IPS DF 19.7 (cell line): ENCODE measurements at places on chromosomes 11 and 22.

- no peak for DNase-seq
Measured at GRCh38 chr11:102552020-102552419, 21.5 kb upstream of the MMP7 start.

DNA sequence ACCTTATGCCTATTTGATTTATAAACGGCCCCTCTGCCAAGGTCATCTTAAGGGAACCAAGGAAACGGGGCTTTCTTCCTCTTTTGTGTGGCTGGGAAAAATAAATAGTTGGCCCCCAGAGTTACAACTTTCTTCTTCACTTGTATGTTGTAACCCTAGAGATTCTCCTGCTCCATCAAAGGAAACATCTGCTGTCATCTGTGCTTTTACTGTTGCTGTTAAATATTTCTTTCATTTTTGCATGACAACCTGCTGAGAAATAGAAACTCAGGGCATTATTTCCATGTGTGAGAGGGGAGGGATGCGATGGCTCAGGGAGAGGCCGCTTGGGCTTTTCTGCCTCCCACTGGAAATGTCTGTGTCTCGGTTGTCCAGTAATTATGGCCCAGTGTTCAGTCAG, 21.8 kb upstream of the CDC42EP2 start:
- DNase-seq, result no peak

DNA sequence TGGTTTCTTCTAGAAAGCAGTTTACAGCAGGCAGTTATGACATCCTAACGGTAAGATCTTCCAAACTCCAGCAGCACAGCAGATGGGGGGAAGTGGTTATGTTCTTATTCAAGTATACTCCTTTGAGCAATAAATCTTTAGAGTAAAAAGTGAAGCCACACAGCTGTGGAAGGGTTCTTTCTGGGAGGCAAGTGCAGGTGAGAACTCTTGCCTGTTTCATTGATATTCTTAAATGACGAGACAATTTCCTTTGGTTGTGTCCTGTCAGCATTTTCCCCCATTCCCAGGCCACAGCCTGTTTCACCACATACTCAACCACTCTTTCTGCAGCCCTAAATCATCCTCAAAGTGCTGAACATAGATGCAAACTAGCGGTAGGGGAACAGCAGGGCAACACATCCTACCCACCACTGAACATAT, 207.3 kb upstream of the MTNR1B start:
- no peak for DNase-seq

GRCh38 chr11:86987679-86988078, 32.5 kb upstream of the FZD4 start:
- no peak for DNase-seq

GRCh38 chr11:46247090-46247489, 30.4 kb upstream of the CREB3L1 start:
- DNase-seq, result no peak

GRCh38 chr11:117806846-117807245, 9.8 kb upstream of the DSCAML1 start:
- DNase-seq, result no peak

DNA sequence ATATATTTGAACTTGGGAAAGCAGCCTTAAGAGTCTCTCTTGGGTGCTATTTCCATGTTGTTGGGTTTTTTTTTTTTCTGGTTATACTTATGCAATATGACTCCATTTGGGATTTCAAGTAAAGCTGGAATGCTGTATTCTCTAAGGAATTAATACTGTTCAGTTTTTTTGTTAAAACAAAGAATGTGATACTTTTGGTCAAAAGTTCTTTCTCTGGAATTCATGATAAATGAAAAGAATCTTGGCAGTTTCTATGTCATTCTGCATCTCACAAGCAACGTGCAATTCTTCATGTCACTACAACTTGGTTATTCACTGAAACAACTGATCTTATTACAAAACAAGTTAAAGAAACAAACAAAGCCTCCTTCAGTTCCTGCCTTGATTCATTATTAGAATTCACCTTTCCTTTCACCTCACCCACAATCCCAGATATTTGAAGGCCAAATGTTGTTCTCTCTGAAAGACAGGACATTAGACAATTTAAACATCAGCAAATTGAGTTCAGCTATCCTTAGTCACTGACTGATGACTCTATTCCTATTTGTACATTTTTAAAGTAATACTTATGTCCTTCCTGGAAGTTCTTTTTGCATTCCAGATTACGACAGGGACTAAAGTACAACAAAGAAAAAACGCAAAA, 176.2 kb downstream of the SBF2 start:
- no peak for DNase-seq

DNA sequence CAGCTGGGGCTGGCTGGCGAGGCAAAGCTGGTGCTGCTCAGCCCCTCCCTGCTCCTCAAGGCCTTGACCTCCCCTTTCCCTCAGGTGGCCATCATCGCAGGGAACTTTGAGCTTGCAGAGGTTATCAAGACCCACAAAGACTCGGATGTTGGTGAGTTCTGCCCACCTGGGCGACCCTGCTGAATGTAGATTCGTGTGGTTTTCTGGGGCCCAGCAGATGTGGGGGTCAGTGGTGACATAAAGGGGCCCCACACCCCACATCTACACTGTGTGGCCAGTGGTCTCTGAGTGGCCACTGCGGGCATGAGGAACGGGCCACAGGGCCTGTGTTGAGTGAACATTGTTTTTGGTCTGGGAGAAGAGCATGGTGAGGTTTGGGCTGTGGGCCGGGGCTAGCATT, 11.9 kb downstream of the SHANK3 start:
- no peak for DNase-seq

DNA sequence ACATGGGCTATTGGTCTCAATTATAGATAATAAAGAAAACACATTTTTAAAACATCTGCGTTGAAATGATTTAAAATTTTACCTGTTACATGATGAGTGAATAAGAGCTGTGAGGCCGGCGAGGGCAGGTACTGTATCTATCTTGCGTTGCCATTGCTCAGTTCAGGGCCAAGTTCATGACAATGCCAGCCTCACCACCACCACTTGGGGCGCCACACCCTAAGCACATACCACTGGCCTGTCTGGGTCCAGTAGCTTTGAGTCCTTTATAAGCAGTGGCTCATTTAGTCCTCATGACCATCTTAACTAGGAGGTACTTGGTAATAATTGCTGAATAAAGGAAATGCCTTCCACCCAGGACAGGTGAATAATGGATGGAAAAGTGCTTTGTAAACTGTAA, 14.5 kb upstream of the MB start:
- DNase-seq, result no peak

- no peak for DNase-seq
Measured at GRCh38 chr11:113481672-113482071, 6.5 kb upstream of the DRD2 start.

DNA sequence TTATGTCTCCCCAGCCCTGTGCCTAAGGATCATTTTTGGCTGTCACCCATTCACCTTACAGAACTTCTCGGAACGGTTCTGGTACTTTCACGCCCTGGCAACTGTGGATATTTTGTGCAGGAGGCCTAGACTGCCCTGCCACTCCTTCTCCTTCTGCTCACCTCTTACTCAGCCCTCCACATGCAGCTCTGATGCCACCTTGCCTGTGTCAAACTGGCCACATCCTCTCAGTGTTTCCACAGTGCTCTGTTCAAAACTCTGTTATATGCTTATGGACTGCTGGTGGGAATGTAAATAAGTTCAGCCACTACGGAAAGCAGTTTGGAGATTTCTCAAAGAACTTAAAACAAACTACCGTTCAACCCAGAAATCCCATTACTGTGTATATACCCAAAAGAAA, 100.8 kb upstream of the MTMR2 start:
- no peak for DNase-seq

DNA sequence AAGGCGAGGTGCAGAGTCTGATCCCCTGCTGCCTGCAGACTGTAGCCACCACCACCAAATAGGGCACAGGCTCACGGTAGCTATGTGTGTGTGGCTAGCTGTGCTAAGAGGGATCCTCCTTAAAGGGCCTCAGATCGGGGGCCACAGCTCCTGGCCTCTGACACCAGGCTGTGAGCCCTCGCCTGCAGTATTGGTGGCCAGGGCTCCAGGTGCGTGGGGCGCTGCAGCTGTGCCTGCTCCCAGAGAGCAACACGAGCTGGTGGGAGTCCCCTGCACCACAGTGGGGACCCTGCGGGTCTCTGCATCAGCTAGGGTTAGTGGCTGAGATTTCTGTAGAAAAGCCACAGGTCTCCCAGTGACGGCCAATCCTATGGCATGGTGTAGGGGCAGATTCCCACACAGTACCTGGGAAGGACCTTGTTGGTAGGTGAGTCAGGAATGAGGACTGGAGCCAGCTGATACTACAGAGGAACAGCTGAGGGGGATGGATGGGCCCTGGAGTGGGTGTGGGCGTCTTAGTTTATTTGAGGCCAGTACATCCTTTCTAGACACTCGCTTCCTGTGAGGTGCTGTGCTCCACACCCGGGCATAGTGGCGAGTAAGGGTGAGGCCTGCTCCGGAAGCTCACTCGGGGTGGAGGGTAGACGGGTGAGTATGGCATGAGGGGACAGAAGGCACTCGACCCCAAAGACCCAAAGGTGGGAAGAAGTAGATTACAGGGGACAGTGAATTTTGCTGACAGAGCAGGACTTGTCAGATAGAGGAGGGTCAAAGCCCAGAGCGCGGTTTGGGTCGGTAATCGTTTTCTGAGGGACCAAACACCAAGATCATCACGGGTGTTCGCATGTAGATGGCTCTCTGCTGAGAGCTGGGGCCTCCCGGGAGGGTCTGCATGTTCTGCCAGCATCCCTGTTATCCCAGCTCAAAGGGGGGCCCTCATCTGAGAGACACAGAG, 212.5 kb downstream of the TBC1D22A start:
- no peak for DNase-seq

DNA sequence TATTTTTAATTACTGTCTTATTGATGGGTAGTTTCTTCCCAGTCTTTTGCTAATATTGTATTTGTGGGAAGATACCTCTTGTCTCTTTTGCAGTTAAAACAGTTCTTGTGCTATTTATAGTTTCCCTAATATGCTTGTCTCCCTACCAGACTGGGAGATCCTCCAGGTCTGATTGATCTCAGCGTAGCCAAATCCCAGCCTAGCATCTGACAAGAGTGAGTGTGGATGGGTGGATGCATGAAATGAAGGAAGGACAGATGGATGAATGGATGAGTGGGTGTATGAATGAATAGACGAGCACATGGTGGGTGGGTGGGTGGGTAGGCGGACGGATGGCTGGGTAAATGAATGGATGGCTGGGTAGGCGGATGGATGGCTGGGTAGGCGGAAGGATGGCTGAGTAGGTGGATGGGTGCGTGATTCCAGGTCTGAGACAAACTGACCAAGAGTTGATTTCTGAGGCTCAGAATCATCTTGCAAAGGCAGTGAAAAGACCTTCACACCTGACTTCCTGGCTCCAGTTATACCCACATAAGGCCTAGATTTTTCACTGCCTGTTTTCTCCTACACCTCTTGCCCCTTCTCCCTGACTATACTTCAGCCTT, 11.4 kb downstream of the DNAJB13 start:
- DNase-seq, result no peak

DNA sequence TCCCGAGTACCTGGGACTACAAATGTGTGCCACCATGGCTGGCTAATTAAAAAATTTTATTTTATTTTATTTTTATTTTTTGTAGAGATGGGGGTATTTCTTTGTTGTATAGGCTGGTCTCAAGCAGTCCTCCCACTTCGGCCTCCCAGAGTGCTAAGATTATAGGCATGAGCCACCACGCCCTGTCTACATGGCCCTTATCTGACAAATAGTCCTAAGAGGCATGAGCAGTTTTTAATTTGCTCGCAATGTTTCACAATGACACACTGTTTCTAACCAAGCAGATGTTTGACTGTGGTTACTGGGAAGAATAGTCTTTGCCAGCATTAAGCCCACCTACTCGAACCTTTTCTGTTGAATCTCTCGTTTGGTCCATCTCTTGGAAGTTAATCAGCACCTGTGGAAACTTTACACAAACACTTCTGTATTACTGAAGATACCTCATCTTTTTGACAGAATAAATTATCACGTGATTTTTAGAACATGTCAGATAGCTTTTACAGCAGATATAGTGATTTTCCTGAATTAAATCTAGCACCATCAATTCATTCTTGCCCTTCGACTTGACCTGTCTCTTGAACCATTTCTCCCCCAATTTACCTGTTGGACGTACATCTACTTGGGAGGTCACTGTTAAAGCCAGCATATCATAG, 71.4 kb downstream of the MTMR3 start:
- no peak for DNase-seq

GRCh38 chr11:68843052-68843561, 1.4 kb upstream of the CPT1A start:
- DNase-seq, result no peak

DNA sequence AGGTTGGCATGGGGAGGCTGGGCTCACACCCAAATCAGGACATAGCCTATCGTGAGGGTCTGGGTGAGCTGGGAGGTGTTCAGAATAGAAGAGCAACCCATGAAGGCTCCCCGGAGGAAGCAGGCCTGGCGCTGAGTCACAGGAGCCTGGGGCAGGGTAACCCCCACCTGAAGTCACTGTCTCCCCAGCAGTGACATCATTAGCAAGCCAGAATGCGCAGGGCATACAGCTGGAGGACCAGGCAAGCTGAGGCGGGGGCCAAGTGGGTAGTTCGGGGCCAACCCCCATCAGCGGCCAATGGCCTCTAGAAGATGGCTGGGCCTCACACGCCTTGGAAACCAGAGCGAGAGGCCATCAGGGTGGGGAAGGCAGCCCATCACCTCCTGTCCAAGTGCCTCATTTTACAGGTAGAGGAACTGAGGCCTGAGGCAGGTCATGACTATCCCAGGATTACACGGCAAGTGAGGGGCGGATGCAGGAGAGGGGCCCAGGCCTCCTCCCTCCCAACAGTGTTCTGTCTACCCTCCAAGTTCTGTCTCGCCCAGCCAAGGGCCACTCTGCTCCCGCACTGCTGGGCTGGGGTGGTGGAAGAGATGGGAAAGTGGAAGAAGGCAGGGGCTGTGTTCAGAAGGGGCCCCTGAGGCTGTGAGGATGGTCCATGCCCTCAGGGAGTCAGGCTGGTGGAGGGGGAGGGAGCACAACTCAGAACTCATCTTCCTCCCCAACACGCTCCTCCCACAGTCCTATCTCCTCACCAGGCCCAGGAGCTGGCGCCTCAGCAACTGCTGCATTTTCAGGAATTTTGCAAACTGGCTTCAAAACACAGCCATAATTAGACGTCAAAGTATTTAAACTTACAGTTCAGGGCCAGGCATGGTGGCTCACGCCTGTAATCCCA, 24.6 kb downstream of the RPL3 start:
- DNase-seq, result no peak

GRCh38 chr11:45156201-45156600, 9.8 kb downstream of the PRDM11 start:
- DNase-seq, result no peak

DNA sequence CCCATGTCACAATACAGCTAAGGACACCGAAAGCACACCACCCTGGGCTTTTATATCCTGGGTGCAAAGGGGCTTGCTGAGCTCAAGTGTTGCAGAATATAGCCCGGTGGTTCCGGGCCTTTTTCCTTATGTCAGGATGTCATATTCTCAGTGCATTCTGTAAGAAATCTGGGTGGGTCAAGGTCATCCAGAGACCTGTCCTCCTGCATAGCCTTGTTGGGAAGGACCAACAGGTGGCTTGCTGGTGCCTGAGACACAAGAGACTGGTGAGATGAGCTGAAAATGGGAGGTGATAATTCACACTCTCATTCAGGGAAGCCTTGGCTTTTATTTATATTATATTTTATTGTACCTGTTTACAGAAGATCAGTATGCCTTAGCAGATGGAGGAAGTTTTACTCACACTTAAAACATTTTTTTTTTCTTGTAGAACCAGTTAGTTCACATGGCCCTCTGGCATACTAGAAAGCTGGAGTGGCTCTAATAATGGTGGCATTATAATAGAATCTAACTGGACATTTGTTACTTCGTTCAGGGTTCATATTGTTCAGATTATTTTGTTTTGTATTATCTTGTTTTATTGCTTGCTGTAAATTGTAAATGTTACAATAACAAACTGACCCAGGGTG, 14.6 kb upstream of the TMEM123 start:
- no peak for DNase-seq
